Stimulated activated CD4-positive, alpha-beta T cell treated with anti-CD3 and anti-CD28 coated beads, Interleukin-4, amount 100 ng/mL, for 24 hours (primary cell): ENCODE measurements at places on chromosomes 2 and 18.

- DNase-seq, result no peak
Observed at GRCh38 chr18:3666526-3667254, 216.7 kb downstream of the TGIF1 start.

- DNase-seq, result no peak
Observed at GRCh38 chr2:70626254-70626990, 72.8 kb upstream of the TGFA start.

- no peak for DNase-seq
Observed at GRCh38 chr18:8142131-8142711, 467.0 kb upstream of the RAB12 start.

DNA sequence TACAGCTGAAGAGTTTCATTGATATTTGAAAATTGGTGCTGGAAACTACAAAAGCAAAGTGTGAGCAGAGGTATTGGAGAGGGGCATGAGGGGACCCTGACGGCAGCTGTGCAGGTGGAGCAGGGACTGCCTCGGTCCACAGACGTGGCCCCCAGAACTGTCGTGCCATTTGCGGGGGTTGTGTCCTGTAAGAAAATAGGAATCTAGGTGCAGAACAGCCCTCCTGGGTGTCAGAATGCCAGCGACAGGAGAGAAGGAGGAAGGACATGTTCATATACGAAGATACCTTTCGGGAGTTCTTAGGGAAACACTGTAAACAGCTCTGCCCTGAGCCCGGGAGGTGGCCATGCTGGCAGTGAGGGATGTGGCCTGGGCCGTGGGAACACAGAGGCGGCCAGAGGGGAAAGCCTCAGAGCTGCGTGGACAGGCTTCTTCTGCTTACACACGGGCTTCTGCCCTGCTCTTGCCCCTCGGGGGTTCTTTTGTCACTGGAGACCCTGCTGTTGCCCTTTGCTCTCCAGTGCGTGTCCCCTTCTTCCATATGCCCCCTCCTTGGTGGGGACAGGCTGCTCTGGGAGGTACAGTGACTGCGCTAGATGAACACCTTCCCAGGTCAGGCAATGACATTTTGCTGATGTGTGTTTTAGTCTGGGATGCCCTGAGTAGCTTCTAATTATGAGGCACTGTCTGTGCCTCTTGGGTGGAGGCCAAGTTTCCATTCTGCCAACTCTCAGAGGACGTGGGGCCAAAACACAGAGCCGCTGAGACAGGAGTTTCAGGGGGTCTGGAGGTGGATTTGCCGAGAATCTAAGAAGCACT lies 81.9 kb upstream of the TXNDC2 start:
- no peak for DNase-seq

GRCh38 chr2:226031647-226032501 lies 632.4 kb downstream of the NYAP2 start:
- DNase-seq, result peak; percentile 61

DNA sequence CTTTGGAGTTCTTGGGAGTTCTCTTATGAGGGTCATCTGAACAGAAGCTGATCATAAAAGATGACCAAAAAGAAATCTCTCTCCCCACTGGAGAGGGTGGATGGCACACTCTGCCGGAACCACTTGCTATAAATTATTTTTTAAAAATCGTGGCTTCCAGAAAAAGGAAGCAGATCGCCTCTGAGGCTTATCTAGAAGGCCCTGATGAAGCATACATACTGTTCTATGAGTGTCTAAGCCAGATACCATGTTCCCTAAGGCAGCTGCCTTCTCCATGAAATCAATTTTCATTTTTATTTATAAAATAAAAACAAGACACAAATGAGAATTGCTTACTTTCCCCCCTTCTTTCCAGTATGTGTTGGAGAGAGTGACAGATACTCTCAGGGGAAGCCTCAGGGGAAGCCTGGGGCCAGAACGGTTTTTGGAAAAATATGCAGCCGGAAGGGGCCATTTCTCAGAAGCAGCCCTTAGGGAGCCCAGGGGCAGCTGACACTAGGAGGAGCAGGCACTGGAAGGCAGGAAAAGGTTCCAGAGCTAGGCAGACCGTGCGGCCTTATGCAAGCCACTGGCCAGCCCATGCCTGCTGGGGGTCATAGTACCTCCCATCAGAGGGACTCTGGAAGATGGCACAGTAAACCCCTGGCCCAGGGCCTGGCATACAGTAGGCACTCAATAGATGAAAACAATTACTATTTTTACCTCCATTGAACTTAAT lies 130.6 kb downstream of the CABLES1 start:
- no peak for DNase-seq

- peak; percentile 74 for DNase-seq
Observed at GRCh38 chr2:85266146-85267041, 61.4 kb downstream of the TGOLN2 start.

DNA sequence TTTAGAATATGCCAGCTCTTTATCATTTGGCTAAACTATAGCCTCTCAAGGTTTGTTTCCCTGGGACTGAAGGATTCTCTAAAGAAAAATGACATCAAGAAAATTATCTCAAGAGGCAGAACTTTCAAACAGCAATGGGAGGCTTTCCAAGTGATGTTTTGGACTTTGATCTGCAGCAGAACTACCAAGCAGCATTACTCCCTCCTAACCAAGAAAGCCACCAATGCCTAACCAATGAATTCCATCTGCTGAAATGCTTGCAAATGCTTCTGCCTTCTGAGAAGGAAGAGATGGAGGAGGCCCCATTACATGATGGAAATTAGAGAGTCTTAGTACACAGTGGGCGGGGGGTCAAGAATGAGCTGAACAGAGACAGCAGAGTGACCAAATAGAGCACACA lies 95.1 kb upstream of the SLC35G4 start:
- no peak for DNase-seq

GRCh38 chr2:4369826-4370419 lies 666.5 kb downstream of the DCDC2C start:
- DNase-seq, result no peak

DNA sequence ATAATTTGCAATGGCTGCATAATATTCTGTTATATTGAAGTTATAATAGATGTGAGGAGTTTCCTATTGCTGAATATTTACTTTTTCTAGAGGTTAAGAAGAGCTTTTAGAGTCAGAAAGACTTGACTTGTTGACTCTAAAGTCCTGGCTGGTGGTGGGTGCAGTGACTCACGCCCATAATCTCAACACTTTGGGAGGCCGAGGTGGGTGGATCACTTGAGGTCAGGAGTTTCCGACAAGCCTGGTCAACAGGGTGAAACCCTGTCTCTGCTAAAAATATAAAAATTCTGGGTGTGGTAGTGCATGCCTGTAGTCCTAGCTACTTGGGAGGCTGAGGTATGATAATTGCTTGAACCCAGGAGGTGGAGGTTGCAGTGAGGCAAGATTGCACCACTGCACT lies 33.9 kb upstream of the ATIC start:
- no peak for DNase-seq

DNA sequence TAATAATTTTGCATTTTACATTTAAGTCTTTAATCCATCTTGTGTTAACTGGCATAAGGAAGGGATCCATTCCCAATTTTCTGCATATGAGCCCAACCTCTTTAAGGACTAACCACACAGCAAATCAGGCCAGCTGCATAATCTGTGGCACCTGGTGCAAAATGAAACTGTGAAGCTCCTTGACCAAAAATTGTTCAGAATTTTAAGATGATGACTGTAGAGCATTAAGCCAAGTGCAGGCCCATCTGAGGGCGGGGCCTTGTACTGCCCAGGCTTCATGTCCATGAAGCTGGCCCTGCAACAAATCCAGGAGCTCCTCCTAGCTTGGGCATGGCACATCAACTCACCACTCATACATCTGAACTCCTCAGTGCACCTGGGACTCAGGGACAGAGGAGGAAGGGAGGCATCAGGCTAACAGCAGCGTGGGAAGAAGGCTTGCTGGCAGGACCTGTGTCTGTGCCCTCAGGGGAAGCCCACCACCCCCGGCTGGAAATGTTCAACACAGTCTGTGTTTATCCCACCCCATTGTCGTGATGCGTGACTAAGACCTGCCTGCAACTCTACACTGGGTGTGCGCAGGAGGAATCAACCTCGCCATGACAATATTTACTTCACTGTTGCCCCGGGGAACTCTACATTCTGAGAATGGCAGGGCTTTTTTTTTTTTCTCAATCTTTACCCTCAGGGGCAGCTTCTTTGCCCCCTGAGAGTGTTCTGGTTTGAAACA lies 128.9 kb upstream of the SIX2 start:
- no peak for DNase-seq

GRCh38 chr2:138626148-138626547 lies 124.6 kb downstream of the SPOPL start:
- no peak for DNase-seq

DNA sequence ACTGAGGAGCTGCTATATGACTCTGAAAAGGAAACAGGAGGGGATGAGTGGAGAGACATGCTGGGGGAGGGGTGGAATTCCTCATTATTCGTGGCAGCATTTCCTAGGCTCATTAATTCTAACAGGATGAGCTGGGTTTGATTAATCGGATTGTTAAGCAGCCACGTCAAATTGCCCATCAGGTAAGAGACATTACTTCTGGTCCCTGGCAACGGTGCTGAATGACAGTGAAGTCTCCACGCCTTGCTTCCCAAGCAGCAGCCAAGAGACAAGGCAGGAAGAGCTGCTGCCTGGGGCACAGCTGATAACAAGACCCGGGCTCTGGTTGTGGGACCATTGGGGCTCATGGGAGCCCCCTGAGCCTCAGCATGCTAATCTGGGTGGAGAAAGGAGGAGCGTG lies 86.6 kb downstream of the MARCHF4 start:
- no peak for DNase-seq
